ENCODE measurements at places on chromosomes 2 and 18. TPM values are rescaled to one million over a fixed set of nuclear protein-coding genes. Genes with fewer than 3 reads are reported as not detected.

GRCh38 chr2:75224636-75225094 is 25.3 kb upstream of the TACR1 start:
- no peak for DNase-seq

BOLL gene
- not detected for total RNA-seq

DNA sequence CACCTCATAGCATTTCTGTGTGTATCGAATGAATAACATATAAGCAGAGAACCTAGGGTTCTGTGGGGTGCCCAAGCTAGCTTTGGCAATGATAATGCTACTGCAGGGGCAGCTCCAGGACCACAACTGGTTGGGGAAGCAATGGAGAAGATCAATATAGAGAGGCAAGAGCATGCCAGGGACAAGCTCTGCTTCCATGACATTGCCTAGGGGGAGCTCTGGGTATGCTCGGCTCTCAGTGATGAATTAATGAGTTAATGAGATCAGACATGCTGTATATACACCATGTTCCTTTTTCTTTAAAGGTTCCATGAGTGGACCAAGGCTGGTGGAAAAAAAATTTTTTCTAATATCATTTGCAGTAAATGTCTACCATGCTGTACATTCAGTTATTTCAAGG is 618.4 kb downstream of the BCL11A start:
- DNase-seq, result no peak

DNA sequence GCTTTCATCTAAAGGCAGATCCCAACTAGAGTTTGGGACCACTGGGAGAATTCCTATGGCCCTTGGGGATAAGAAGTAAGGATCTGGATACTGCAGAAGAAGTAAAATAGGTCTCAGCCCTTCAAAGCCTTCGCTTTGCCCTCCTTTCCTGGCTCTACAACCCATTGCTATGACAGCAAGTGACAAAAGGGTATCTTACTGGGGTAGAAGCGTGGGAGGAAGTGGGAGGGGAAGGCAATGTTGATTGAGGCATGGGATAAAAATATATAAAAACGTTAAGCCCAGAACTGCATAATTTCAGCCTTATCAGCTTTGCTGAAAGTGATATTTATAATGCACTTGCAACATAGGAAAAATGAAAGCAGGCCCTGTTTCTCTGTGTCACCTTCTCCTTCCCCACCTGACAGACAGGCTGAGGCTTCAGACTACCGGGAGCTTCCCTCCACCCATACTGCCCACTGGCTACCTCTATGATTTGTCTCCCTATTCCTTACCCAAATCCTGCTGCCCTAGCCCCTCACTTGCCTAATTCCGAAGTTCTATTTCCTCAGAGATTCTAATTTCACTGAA is 14.9 kb upstream of the SOS1 start:
- DNase-seq, result no peak

GRCh38 chr2:128395196-128395595 is 76.5 kb upstream of the HS6ST1 start:
- no peak for DNase-seq

CRYBA2 gene
- total RNA-seq, result not detected

- DNase-seq, result no peak
Measured at GRCh38 chr2:191228861-191229260, 16.3 kb upstream of the MYO1B start.

DAW1 gene
- total RNA-seq, result not detected

All from dermis microvascular lymphatic vessel endothelial cell (primary cell).